ENCODE measurements at places on chromosomes 7 and 10.

DNA sequence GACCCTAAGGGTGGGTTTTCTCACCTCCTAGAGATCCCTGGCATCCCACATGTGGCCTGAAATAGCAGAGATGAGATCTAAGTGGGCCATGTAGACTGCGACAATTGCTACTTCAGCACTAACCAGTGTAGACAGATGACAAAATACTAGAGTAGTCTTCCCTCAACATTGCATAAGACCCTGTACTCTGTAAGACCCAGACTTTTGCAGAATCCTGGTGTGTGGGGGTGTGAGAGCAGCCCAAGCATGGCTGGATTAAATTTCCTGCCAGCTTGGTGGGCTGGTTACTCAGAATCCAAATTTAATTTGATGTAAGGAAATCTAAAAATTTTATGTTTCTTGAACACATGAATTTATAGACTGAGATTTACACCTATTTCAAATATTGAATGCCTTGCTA is 88.3 kb downstream of the ZNF365 start:
- no peak for DNase-seq

GRCh38 chr10:70090951-70091350 is 38.3 kb downstream of the MACROH2A2 start:
- no peak for DNase-seq

DNA sequence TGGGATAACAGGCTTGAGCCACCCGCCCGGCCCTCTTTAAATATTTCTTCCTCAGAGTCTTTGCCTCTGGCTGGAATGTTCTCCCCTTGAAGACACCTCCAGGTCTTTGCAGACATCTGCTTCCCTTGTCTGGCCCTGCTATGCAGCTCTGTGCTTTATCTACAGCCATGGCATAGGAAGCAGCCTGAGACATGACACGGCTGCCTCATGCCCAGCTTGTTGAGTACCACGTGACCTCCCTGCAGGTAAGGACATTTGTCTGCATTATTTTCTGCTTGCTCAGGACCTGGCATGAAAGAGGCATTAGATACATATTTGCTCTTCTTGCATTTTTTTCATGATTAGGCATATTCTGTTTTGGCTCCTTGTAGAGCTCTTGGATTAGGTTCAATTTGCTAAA is 113.8 kb upstream of the KLF6 start:
- DNase-seq: peak; percentile 87

- peak; percentile 85 for DNase-seq
Measured at GRCh38 chr10:130018265-130018664, 54.2 kb upstream of the EBF3 start.

- DNase-seq: no peak
Measured at GRCh38 chr10:112950714-112951358, 789 bp downstream of the TCF7L2 start.

- no peak for DNase-seq
Measured at GRCh38 chr10:107728807-107729206, 564.3 kb upstream of the SORCS1 start.

Measured in islet precursor cell (in vitro differentiated cells).